ENCODE measurements at places on chromosomes 5 and 9.

DNA sequence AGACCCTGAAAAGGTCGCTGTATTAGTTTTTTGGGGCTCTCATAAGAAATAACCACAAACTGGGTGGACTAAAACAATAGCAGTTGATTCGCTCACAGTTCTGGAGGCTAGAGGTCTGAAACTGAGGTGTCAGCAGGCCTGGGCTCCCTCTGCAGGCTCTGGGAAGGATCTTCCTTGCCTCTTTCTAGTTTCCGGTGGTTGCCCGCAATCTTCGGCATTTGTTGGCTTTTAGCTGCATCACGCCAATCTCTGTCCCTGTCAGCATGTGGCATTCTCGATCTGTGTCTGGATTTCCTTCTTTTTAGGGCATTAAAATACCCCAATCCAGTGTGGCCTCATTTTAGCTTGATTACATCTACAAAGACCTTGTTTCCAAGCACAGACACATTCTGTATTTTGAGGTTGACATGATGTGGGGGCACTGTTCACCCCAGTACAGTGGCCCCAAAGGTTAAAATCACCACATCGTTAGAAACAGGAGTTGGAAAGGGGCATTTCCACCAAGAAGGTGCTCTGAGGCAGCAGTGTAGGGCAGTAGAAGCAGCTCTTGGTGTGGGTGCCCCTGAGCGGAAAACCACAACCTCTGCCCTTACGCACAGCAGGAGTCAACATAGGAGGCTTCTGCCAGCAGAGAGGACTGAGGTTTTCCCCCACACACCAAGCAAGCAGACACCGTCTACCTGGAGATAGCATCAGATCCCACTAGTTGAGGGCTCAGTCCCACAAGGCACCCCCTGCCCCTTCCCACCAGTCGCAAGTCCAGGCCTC, 13.5 kb downstream of the ZNF79 start:
- no peak for DNase-seq

- peak; percentile 18 for DNase-seq
These were observed 4.3 kb upstream of the MXD3 start for GRCh38 chr5:177316005-177316404.

- DNase-seq: no peak
These were observed 7.2 kb upstream of the DNAJB5 start for GRCh38 chr9:34982361-34982760.

- DNase-seq: peak; percentile 44
These were observed 28.8 kb upstream of the ADAMTS2 start for GRCh38 chr5:179373961-179374505.

- DNase-seq: no peak
These were observed 101.3 kb downstream of the NUDT12 start for GRCh38 chr5:103461243-103461642.

DNA sequence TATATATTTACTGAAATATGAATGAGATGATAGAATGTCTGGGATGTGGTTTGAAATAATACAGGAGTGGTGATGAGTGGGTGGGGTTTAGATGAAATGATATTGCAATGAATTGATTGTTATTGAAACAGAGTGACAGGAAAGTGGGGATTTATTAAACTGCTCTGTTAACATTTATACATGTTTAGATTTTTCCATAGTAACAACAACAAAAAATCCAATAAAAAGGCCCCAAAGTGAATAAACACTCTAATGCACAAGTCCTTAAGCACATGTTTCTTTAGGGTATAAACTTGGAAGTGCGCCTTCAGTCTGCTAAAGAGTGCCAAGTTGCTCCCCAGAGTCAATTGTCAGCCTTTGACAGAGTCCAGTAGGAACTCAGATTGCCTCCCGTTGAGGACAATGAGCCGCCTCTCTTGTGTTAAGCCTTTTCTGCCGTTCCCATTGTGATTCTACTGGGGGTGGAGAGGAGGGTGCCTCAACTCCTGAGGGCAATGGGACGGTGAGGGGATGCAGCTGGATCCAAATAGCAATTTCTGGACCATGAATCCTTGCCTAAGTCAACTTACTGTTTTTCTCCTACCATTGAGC, 112.3 kb downstream of the SLC28A3 start:
- no peak for DNase-seq

- no peak for DNase-seq
These were observed 2.7 kb downstream of the S1PR3 start for GRCh38 chr9:88993871-88994460.

DNA sequence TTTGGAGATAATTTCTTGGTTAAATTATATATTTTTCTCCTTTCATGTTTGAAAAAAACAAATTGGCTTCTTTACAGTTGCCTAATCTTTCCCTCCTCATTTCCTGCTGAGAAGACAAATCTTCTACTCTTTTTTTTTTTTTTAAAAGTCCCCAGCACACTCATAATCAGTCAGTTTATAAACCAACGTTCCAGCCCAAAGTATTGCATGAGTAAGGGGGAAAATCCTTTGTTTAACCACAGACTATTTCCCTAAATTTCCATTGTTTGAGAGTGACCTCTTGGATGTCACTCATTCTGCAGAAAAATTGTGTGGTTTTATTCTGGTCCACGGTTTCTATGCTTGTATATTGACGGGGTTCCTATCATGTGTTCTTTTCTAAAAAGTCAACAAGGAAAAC, 55.1 kb upstream of the TLR4 start:
- DNase-seq: no peak

DNA sequence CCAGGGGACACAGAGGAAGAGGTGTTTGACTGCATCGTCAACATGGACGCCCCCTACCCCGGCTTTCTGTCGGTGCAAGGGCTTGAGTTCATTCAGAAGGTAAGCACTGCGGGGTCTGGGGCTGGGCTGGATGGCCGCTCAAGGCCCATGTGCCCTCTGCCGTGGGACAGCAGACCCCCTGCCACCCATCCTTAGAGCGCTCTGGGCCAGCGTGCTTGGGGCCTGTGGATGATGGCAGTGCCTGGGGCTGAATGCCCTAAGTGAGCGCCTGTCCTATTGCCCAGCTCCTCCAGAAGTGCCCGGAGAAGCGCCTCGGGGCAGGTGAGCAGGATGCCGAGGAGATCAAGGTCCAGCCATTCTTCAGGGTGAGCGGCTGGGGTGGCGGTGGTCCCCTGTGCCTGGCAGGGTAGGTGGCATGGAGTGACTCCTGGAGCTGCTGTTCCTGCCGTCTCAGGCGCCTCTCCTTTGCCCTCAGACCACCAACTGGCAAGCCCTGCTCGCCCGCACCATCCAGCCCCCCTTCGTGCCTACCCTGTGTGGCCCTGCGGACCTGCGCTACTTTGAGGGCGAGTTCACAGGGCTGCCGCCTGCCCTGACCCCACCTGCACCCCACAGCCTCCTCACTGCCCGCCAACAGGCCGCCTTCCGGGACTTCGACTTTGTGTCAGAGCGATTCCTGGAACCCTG, 3.9 kb downstream of the ZDHHC12 start:
- DNase-seq: no peak

GRCh38 chr9:93500571-93501298, 47.4 kb upstream of the FAM120AOS start:
- DNase-seq: no peak

- no peak for DNase-seq
These were observed 2.5 kb downstream of the JADE2 start for GRCh38 chr5:134527961-134528424.

DNA sequence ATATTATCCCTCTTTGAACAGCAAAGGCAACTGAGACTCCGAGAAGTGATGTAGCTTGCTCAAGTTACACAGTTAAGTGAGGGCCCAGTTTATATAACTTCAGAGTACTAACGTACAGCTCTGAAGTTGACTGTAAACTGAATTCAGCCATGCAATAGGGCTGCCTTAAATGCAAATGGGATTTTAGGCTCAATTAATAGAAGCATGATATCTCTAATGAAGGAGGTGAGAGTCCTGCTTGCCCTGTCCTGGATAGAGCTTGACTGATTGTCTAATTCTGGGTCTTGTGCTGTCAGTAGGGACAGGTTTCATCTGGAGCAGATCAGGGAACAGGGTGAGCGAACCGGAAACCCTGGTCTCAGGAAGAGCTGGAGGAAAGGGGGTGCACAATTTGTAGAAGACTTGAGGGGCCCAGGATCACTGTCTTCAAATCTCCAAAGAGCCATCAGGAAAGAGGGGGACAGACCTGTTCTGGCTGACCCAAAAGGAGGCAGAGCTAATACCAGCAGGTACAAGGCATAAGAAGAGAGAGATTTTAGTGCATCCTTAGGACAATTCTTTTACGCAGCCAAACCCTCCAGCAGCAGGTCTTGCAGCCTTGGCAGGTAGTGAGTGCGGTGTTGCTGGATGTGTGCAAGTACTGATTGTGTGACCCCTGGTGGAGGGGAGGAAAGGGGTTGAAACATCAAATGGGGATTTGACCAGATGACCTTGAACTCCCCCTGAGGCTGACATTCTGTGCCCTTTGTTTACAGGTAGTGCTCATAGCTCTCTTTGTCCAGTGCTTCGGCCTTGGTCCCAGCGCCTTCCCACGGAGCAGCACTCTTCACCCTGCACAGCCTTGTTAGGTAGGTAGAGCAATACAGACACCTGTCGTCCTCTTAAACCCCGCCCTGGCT, 13.0 kb downstream of the GSN start:
- DNase-seq: no peak

DNA sequence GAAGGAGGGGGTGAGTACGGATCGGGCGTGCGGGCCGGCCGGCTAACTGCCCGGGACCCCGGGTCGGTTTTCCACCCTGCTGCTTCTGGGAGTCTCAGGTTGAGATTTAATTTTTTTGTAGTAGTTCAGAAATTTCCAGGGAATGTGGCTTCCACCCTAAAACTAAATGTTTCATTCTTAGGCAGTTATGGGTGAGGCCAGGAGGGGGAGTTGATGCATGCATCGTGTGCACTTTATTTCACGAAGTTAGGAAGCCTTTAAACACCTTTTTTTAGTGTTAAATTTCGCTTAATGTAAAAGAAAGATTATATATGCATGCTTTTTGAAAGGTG, 905 bp downstream of the CDK9 start:
- no peak for DNase-seq

GRCh38 chr9:70995511-70995910, 125.9 kb downstream of the TRPM3 start:
- no peak for DNase-seq

- no peak for DNase-seq
These were observed 50.1 kb downstream of the PTTG1 start for GRCh38 chr5:160471761-160472160.

DNA sequence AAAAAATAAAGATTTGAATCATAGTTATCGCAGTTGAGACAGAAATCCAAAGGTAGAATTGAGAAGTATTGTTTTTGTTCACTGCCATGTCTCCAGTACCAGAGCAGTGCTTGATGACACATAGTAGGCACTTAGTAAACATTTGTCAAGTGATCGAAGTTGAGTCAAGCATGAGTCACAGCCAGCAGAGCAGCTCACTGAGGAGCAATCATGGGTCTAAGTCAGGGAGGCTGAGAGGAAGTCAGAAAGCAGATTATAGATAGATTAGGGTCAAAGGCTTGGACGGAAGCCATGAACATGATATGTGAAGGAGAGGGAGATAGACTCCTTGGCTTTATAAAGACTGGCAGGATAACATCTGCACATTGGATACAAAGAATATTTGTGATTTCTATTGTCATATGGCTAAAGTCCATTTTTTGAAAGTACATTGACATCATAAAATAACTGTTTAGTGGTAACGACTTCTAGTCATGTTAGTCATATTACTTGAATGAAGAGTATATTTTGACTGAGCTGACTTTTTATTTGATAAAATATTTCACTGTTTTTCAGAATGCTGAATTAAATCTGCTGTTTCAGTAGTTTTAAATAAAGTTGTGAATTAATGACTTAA, 168.5 kb downstream of the RAB3C start:
- no peak for DNase-seq

DNA sequence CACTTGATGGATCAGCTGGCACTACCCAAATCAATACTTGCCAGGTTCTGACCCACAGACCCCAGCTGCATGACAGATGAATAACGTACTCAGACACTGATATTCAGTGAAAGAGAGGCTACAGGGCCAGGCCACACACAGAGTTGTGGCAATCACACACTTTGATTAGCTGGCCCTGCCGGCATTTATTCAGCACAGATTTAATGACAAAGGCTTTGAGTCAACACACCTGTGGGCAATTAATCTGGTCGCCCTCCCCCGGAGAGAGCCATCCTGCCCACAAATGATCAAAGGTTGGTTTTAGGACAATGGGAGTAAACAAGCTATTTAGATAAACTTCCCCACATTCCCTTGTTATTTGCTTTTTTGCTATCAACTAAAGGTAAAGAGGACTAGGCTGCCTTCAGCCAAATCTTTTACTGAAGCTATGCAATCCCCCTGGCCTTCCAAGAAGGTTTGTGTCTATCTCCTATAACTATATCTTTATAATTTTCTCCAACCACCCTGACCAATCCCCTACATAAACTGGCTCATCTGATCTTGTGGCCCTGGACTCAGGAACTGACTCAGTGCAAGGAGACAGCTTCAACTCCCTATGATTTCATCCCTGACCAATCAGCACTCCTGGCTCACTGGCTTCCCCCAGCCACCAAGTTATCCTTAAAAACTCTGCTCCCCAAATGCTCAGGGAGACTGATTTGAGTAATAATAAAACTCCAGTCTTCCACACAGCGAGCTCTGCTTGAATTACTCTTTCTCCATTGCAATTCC, 12.7 kb upstream of the TRIM32 start:
- no peak for DNase-seq

DNA sequence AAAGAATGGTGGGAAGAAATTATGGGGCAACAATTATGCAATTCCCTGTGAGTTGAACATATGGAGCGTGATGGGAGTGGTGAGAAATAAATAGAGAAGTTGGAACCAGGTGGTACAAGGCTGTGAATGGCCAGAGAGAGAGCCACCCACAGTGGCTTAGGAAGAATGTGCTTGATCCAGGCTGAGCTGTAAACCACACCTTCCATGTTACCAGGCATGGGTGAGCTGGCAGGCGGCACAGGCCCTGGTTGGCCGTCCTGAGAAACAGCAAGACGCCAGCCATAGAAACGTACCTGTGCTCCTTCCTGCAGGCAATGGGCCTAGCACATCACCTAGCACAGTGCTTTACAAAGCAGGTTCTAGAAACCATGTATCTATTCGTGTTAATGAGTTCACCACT, 74.3 kb downstream of the EPB41L4B start:
- DNase-seq: no peak

DNA sequence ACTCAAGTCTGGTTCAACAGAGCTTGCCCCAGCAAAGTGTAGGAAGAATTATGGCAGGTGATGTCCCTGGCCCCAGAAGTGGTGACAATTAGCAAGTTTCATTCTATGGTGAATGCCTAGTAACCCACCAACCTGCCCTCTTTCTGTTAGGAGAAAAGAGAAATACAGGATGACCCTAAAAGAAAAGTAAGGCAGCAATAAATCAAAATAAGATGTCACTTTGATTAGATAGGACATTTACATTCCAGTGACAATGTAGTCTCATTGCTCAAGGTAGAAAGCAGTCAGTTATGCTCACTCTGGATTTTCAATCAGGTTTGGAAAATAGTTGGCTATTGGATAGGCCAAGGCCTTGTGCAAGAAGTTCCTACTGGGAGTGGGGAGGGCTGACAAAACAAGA, 5.6 kb upstream of the HSPA9 start:
- no peak for DNase-seq

GRCh38 chr5:9903801-9904200, 273.6 kb upstream of the TAS2R1 start:
- DNase-seq: no peak

DNA sequence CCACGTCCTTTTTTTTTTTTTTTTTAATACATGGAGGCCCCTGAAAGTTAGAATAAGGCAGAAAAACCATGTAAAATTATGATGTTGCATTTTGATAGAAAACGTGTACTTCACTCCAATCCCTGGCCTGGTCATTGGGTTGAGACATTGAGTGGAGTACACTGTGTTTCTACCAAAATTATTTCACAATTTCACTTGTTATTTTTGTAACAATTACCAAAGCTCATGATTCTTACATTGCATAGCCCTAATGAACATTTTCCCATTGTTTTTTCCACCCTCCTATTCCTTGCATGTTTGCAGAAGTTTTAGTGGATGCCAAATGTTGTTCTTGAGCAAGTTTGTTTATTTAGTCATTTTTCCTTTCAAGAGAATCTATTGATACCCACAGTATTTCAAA, 21.9 kb downstream of the MAMDC2 start:
- no peak for DNase-seq
